ENCODE measurements at places on chromosomes 1 and 21. TPM values are rescaled to one million over a fixed set of nuclear protein-coding genes. Genes with fewer than 3 reads are reported as not detected.

TBX19 gene
- 2.5 TPM for polyA plus RNA-seq

TIAM1 gene
- polyA plus RNA-seq = 0.54 TPM

HSD17B7 gene
- 26.6 TPM for polyA plus RNA-seq

KRTAP6-2 gene
- polyA plus RNA-seq = not detected

ZNF683 gene
- 8.8 TPM for polyA plus RNA-seq

CFHR2 gene
- not detected for polyA plus RNA-seq

All from IgD-negative memory B cell (primary cell).